GM10248 (cell line): ENCODE measurements at places on chromosomes 5 and 9.

GRCh38 chr5:176784218-176785165 lies 25.9 kb upstream of the UNC5A start:
- DNase-seq, result no peak

DNA sequence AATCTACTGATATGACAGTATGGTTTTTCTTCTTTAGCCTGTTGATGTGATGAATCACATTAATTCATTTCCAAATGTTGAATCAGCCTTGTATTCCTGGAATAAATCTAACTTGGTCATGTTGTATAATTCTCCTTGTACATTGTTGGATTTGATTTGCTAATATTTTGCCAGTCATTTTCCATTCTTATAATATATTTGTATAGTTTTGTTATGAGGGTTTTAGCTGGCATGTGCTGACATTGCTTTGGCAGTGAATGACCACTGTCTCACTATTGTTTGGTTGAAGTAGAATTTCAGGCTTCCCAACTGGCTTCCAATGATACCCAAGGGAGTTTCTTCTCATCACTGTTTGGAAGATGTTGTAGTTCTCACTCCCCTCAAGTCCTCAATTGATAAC lies 983.0 kb upstream of the PTPRD start:
- DNase-seq, result no peak

DNA sequence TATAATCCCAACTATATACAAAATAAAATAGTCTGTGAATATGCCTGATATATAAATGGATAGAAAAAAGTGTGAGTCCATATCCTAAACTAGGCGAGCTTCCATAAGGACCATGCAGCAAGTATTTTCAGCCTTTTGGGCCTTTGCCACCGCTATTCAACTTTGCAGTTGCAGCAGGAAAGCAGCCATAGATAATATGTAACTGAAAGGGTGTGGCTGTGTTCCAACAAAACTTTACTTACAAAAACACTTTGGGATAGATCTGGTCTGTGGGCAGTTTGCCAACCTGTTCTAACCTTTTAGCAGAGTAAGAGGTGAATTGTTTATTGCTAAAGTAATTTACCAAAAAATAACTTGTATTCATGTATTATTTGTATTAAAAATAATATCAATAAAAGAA lies 127.8 kb upstream of the GPR151 start:
- DNase-seq, result no peak

GRCh38 chr9:26358836-26359235 lies 533.8 kb downstream of the CAAP1 start:
- DNase-seq, result no peak

- no peak for DNase-seq
Measured at GRCh38 chr5:178186427-178186826, 744 bp downstream of the GMCL2 start.

DNA sequence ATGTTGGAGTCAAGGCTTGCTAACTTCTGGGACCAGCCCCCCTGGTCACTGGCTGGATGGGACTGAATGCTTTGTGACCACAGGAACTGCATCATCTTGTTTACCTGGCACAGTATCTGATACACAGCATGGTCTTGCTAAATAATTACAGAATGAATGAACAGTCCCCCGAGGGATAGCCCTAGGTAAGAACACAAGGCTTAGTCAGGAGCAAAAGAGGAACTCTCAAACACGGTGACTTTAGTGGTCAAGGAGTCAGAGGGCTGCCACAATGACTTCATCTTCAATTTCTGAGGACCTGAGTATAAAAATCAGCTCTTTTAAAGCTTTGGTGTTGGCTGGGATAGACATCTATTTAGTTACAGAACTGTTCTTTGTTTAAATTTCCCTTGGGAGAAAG lies 15.1 kb upstream of the CXCL14 start:
- DNase-seq, result no peak

- DNase-seq, result no peak
Measured at GRCh38 chr9:136213733-136214132, 8.8 kb upstream of the LHX3 start.
